ENCODE measurements at places on chromosomes 1 and 21.
A peak's percentile ranks its signal among the peaks of the same experiment; 100 is the strongest.

- no peak for DNase-seq
These were observed 107.9 kb downstream of the USP25 start for GRCh38 chr21:15837645-15838044.

- no peak for DNase-seq
These were observed 73.1 kb downstream of the GATAD2B start for GRCh38 chr1:153849487-153850185.

DNA sequence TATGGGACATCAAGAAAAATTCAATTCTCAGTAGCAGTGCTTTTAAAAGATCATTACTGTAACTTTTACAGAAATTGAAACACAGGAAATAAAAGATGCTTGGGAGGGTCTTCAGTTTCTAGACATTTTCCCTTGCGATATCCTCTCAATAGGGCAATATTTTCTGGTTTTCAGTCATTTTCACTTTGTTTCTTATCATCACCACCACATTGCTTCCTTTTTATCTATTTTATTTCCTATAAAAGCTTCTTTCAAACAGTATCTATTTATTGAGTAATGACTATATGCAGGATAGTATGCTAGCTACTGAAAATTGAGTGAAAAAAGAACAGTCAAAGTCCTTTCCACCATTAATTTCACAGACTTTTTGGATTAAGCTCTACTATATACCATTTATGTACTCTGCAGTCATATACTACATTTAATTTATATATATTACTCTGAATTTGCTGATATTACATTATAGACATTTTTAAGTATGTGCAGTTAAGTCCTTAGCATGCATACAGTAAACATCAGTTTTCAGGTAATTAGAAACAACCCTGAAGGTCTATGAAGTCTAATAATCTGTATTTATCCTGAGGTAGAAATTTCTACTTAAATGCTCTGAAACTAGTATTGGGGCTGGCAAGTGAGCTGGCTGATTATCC is 18.7 kb downstream of the TRMT1L start:
- no peak for DNase-seq

DNA sequence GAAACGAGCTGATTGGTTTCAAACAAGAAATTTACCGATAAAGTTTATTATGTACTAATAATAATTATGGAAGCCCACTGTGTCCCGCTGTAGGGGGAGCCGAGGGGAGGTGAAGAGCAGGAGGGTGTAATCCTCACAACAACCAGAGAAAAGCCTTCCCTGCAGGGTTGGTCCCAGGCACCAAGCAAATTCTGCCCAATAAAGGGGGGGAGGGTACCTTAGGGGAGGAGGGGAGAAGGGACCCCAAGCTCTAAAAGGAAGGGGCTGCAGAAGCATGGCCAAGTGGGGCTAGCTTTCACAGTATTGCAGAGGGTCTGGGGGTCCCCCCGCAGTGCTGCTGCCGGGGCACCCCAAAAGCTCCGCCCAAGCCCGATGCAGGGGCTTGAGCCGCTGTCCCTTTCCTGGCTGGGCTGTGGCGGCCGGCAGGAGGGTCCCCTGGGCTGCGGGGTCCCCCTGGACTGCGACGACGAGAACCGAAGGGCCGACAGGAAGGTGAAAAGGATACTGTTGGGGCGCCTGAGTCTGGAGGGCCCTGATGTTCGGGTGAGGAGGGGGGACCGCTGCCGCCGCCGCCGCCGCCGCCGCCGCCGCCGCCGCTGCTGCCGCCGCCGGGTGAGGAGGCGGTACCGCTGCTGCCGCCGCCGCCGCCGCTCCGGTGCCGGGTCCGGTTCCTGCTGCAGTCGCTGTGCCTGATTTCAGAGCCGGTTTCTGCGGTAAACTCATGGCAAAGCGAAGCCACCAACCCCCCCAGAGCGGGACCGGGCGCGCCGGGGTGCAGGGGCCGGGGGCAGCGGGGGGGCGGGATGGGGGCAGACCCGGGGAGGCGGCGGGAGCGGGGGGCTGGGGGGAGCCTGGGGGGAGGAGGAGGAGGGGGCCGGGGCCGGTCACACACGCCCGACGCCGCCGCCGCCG is 771 bp downstream of the EIF4G3 start:
- DNase-seq, result peak; percentile 70

DNA sequence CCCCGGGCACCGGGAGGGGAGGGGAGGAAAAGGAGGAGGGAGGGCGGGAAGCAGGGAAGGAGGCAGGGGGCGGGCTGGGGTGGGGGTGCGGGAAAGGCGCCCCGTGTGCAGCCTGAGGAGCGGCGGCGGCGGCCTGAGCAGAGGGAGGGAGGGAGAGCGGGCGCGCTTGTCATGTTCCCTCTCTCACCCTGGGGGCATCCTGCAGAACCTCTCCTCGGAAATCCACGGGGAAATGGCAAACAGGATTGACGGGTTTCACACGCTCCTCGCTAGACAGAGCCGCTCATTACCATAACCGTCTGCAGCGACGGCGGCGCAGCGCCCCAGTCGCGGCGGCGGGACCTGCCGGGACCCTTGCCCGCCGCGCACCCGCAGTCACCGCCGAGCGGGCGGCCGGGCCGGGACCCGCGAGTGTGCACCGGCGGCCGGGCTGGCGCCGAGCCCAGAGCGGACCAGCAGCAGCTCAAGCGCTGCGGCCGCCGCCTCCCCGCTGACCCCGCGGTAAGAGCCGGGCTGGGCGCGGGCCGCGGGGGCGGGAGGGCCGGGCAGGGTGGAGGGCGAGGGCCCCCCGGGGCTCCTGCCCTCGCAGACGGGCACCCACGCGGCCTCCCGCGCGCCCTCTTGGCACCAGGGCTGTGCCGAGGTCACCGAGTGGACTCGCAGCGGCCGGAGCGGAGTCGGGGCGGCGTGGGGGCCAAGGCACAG is at the start of gene SERTAD4:
Gene SERTAD4, plus strand, starts transcription at position 286 of the 705 bp plus-strand sequence. CDS start 5,165 bp downstream, outside the sequence.
- no peak for DNase-seq

DNA sequence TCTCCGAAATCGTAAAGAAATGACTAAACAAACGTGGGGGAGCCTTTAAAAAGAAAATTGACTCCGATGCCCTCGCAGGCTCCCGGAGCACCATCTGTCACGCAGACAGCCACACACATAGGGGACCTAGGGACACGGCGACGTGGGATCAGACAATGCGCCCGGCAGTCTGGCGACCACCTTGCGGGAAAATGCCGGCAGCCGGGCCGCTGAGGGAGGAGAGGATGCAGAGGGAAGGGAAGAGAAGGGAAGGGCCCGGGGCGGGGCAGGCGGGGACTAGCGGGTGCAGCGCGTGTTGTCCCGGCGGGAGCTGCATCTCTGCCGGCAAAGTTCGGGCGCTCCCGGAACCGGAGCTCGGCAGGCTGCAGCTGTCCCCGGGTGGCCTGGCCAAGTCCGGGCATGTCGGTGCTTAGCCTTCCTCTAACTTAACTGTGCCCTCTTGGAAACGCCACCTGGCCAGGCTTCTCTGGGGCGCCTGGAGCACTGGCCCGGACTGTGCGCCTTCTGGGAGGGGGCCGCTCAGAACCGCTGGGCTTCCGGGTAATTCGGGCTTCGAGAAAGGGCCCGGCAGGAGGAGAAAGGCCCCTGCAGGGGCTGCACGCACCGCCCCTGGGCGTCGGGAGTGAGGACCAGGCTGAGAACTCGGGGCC is 1.8 kb downstream of the NHLH2 start:
- no peak for DNase-seq

- DNase-seq, result no peak
These were observed 154.8 kb upstream of the VAMP3 start for GRCh38 chr1:7616076-7616832.

- peak; percentile 77 for DNase-seq
These were observed 105.1 kb upstream of the PDE4B start for GRCh38 chr1:65687428-65688214.

GRCh38 chr1:30779294-30780071 is 21.9 kb upstream of the LAPTM5 start:
- peak; percentile 90 for DNase-seq

GRCh38 chr1:50968821-50969610 is 1.0 kb upstream of the CDKN2C start:
- DNase-seq, result no peak
